Left ventricle myocardium inferior (tissue), 1 donor: ENCODE measurements at places on chromosomes 4 and X. TPM values are rescaled to one million over a fixed set of nuclear protein-coding genes. Genes with fewer than 3 reads are reported as not detected.

GRCh38 chrX:131306601-131307000 is 17.5 kb upstream of the IGSF1 start:
- no peak overlapping the region for H3K27ac ChIP-seq
- no peak overlapping the region for H3K4me3 ChIP-seq
- no peaks in the 10 kb centered on the region for H3K36me3 ChIP-seq
- H3K27me3 ChIP-seq, result no peaks in the 10 kb centered on the region

DNA sequence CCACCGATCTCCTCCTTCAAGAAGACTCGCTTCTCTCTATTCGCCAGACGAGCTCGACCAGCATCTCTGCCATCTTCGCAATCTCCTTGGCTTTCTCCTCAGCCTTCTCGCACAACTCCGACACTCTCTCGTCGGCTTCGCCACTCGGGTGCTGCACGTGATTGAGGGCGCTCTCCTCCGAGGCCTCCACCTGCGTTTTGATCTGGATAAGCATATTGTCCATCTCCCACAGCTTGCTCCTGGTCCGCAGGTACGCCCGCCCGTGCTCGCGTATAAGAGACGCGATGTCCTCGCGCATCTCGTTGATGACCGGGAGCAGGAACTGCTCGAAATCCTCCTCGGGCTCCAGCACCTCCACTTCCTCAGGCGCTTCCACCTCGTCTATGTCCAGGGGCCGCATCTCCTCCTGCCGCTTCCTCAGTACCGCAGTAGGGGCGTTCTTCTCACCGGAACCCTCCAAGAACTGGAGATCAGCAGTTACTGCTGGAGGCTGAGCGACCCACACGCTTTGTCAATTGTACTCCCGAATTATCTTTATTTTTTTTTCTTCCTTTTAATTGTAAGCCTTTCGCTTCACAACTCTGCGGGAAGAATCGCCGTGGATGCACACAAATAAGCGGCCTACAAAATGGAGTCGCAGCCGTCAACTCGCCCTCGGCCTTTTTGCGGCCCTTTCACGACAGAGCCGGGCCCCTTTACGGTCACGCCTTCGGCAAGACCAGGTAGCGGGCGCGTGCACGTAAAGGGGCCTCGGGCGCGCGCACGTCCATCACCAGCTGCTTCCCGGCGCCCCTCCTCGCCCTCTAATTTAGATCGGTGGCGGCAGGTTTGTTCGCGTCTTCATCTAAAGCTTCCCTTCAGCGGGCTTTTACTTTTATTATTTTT is at the start of gene MRFAP1L1:
TSS of gene MRFAP1L1 (minus strand) at position 636 of the 885 bp plus-strand sequence. CDS start at position 400, 236 bp downstream.
- peak; percentile 98 for DNase-seq
- H3K27ac ChIP-seq, result peak within 1 kb of the TSS; percentile 93
- peaks cover 23% of the 10 kb centered on the region for H3K36me3 ChIP-seq
- H3K4me3 ChIP-seq, result peak within 1 kb of the TSS; percentile 99
- peaks cover 60% of the 10 kb centered on the region for H3K4me1 ChIP-seq
- no peaks in the 10 kb centered on the region for H3K27me3 ChIP-seq

DNA sequence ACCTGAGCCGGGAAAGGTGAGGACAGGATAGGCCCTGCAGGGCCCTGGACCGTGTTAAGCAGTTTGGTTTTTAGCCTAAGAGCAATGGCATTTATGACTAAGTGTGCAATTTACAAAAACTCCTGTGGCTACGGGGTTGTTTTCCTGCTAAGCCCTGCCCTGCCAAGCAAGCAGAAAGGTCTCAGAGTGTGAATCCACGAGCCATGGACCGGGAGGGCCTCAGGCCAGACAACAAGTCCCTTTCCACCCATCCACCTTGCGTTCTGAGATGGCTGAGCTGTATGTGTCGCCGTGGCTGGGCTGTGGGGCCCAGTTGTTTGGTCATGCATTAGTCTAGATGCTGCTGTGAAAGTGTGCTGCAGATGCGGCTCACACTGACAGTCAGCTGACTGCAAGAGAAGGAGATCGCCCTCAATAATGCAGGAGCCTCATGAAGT is 33.9 kb upstream of the AFAP1 start:
- H3K4me3 ChIP-seq, result no peak overlapping the region
- no peak for DNase-seq
- no peak overlapping the region for H3K27ac ChIP-seq
- peaks cover 54% of the 10 kb centered on the region for H3K4me1 ChIP-seq

- no peaks in the 10 kb centered on the region for H3K27me3 ChIP-seq
- no peak for DNase-seq
- no peak overlapping the region for H3K27ac ChIP-seq
- H3K4me3 ChIP-seq, result no peak overlapping the region
- H3K36me3 ChIP-seq, result no peaks in the 10 kb centered on the region
These were observed 37.2 kb downstream of the FRMD7 start for GRCh38 chrX:132090403-132091159.

DNA sequence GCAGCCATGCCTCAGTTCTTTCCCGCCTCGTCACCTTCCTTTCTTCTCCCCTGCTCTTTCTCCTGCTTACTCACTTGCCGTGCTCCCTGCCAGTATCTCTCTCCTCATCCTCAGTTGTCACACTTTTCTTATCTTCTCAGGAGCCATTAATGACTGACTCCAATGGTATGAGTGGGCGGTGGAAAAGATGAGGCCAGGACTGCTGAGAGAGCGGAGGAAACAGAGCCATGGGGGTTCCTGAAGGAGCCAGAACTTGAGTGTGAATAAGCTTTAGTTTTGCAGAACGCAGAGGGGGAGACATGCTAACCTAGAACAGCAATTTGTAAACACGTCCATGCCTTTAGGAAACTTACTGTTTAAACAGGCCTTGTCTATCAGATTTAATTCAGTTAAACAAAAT is 126.5 kb downstream of the CHIC2 start:
- DNase-seq, result no peak
- no peaks in the 10 kb centered on the region for H3K27me3 ChIP-seq
- no peaks in the 10 kb centered on the region for H3K4me1 ChIP-seq
- H3K4me3 ChIP-seq, result no peak overlapping the region
- no peaks in the 10 kb centered on the region for H3K36me3 ChIP-seq
- H3K27ac ChIP-seq, result no peak overlapping the region

- no peak overlapping the region for H3K27ac ChIP-seq
- DNase-seq, result no peak
- peaks cover 24% of the 10 kb centered on the region for H3K36me3 ChIP-seq
- H3K27me3 ChIP-seq, result no peaks in the 10 kb centered on the region
- no peak overlapping the region for H3K4me3 ChIP-seq
These were observed 29.3 kb upstream of the HGFAC start for GRCh38 chr4:3412257-3413020.

DNA sequence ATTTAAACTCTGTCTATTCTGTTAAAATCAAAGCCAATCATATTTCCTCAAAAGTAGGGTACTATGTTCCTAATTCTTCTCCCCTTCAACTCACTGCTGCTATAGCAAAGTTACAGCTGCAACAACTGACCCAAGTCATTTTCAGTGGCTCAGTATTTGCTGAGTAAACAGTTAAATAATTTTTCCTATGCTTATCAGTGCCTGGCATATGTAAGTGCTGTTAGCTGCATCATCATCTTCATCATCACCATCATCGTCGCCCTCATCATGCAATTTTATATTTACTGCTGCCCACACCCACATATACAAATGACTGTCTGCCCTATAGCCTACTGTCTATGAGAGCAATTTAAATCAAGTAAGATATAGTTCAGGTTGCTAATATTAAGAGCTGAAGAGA is 21.9 kb downstream of the COQ2 start:
- H3K36me3 ChIP-seq, result peaks cover 57% of the 10 kb centered on the region
- H3K27me3 ChIP-seq, result no peaks in the 10 kb centered on the region
- DNase-seq, result no peak
- H3K4me3 ChIP-seq, result no peak overlapping the region
- H3K4me1 ChIP-seq, result peaks cover 16% of the 10 kb centered on the region
- no peak overlapping the region for H3K27ac ChIP-seq

- H3K4me3 ChIP-seq, result no peak overlapping the region
- no peak for DNase-seq
- H3K4me1 ChIP-seq, result peaks cover 5% of the 10 kb centered on the region
These were observed 29.1 kb upstream of the GAB1 start for GRCh38 chr4:143307531-143307930.

GRCh38 chrX:38868941-38869401 is 67.7 kb downstream of the MID1IP1 start:
- no peak for DNase-seq
- peaks cover 30% of the 10 kb centered on the region for H3K4me1 ChIP-seq
- no peaks in the 10 kb centered on the region for H3K27me3 ChIP-seq
- no peak overlapping the region for H3K4me3 ChIP-seq

- H3K4me1 ChIP-seq, result peaks cover 10% of the 10 kb centered on the region
- H3K27ac ChIP-seq, result no peak overlapping the region
- no peak for DNase-seq
- no peaks in the 10 kb centered on the region for H3K27me3 ChIP-seq
- no peak overlapping the region for H3K4me3 ChIP-seq
These were observed 292.7 kb downstream of the BCOR start for GRCh38 chrX:39805022-39805421.

- H3K36me3 ChIP-seq, result no peaks in the 10 kb centered on the region
- H3K4me3 ChIP-seq, result no peak overlapping the region
- no peak overlapping the region for H3K27ac ChIP-seq
- no peak for DNase-seq
- H3K4me1 ChIP-seq, result no peaks in the 10 kb centered on the region
These were observed 194.3 kb downstream of the KIT start for GRCh38 chr4:54852054-54852453.

DNA sequence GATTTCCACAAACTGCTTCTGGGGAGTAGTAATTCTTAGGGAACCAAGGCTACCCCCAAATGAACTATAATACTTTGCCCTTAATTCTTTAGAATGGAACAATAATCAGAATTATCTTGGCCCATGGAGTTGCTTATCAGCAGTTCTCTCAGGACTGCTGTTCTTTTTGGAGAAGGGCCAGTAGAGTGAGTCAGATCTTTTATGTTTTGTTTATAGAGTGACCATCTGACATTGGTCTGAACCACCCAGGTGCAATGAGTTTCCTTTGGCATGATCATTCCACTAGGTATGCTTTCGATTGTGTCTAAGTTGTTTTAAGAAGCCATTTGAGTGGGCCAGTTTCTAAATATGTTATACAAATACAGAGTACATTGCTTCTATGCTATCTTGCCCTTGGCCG is 31.8 kb downstream of the PRRG1 start:
- peaks cover 62% of the 10 kb centered on the region for H3K4me1 ChIP-seq
- H3K27me3 ChIP-seq, result no peaks in the 10 kb centered on the region
- no peak overlapping the region for H3K4me3 ChIP-seq
- H3K36me3 ChIP-seq, result no peaks in the 10 kb centered on the region
- H3K27ac ChIP-seq, result peak overlapping the region; percentile 44

GRCh38 chr4:93416344-93417128 is 412.0 kb upstream of the ATOH1 start:
- no peaks in the 10 kb centered on the region for H3K4me1 ChIP-seq
- H3K27me3 ChIP-seq, result no peaks in the 10 kb centered on the region
- no peaks in the 10 kb centered on the region for H3K36me3 ChIP-seq
- H3K27ac ChIP-seq, result no peak overlapping the region
- no peak overlapping the region for H3K4me3 ChIP-seq

DNA sequence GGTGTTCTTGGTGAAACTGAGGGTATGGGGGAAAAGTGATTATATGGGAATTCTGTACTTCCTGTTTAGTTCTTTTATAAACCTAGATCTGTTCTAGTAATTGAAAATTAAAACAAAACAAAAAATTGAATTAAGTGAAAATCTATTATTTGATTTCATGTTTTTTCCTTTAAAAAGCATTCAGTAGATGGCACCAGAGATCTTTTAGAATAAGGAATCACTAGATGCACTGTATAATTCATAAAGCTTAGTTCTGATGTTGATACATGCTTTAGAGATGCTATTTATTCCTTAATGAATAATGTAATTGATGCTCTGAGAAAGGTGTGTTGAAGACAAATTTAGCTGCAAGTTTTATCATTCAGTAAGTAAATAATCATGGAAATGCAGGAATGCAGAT is 87.3 kb downstream of the LCORL start:
- H3K27me3 ChIP-seq, result no peaks in the 10 kb centered on the region
- no peaks in the 10 kb centered on the region for H3K36me3 ChIP-seq
- H3K27ac ChIP-seq, result no peak overlapping the region
- DNase-seq, result no peak
- no peak overlapping the region for H3K4me3 ChIP-seq

DNA sequence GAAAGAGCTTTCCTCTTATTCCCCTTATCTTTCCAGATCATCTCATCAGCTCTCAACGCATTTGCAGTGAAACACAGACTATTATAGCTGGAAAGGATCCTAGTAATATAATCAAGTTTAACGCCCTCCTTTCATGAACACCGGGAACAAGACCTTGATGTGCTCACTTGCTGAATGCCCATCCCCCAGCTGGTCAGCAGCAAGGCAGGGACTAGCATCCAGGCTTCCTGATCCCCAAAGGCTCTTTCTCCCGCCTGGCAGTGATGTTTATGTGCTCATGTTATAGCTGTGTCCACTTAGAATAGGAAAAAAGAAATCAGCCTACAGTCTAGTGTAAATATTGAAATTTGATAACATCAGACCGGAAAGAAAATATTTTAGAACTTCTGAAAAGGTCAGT is 24.6 kb downstream of the GPC4 start:
- no peak overlapping the region for H3K4me3 ChIP-seq
- H3K27me3 ChIP-seq, result no peaks in the 10 kb centered on the region
- H3K27ac ChIP-seq, result no peak overlapping the region
- no peak for DNase-seq

DNA sequence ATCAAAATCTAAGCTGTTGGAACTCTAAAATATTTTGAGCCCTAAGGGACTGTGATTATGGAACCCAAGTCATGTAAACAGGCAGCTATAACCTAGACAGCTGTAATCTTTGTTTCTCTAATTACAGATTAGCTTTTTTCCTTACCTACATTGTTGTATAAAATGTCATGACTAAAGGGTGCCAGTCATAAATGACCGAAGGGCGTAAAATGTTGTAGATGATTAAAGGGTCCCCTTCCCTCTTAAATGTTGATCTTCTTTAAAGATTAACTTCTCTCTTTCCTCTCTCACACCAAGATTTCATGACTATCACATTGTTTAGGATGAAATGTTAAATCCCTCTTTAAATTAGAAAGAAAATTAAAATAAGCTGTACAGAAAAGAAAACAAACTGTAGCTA is 659.4 kb upstream of the NR3C2 start:
- no peaks in the 10 kb centered on the region for H3K36me3 ChIP-seq
- H3K27me3 ChIP-seq, result no peaks in the 10 kb centered on the region
- H3K4me1 ChIP-seq, result no peaks in the 10 kb centered on the region
- H3K27ac ChIP-seq, result no peak overlapping the region

- H3K4me1 ChIP-seq, result no peaks in the 10 kb centered on the region
- H3K27ac ChIP-seq, result no peak overlapping the region
These were observed 199.5 kb downstream of the AFAP1 start for GRCh38 chr4:7739918-7740865.

- no peaks in the 10 kb centered on the region for H3K36me3 ChIP-seq
- no peaks in the 10 kb centered on the region for H3K4me1 ChIP-seq
- no peak overlapping the region for H3K27ac ChIP-seq
- H3K4me3 ChIP-seq, result no peak overlapping the region
- H3K27me3 ChIP-seq, result peaks cover 25% of the 10 kb centered on the region
- DNase-seq, result no peak
These were observed 512.6 kb upstream of the FAM241A start for GRCh38 chr4:111632641-111633151.

The ASB12 gene
- 4.3 TPM for total RNA-seq

The OTC gene
- total RNA-seq, result 0.58 TPM

The UGT2B7 gene
- not detected for total RNA-seq

The ZCCHC18 gene
- 0.99 TPM for total RNA-seq

The RIBC1 gene
- total RNA-seq, result 0.49 TPM

The PLAC8 gene
- total RNA-seq, result 1.5 TPM

The FAM53A gene
- 0.71 TPM for total RNA-seq

The OPN1LW gene
- not detected for total RNA-seq

The ARHGAP36 gene
- total RNA-seq, result not detected
